Retina (tissue), 1 donor: ENCODE measurements at places on chromosomes 4 and X.
A peak's percentile ranks its signal among the peaks of the same experiment; 100 is the strongest.

DNA sequence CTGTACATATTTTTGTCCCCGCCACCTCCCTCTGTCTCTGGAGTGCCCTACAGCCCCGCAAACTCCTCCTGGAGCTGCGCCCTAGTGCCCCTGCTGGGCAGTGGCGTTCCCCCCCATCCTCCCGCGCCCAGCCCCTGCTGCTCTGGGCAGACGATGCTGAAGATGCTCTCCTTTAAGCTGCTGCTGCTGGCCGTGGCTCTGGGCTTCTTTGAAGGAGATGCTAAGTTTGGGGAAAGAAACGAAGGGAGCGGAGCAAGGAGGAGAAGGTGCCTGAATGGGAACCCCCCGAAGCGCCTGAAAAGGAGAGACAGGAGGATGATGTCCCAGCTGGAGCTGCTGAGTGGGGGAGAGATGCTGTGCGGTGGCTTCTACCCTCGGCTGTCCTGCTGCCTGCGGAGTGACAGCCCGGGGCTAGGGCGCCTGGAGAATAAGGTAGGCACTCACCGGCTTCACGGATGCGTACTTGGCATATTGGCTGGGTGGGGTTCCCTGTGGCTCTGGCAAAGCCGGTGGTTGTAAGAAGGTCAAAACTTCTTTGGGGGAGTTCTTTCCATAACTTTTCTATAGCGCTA lies 653 bp downstream of the HHIP start:
- DNase-seq: peak; percentile 87

DNA sequence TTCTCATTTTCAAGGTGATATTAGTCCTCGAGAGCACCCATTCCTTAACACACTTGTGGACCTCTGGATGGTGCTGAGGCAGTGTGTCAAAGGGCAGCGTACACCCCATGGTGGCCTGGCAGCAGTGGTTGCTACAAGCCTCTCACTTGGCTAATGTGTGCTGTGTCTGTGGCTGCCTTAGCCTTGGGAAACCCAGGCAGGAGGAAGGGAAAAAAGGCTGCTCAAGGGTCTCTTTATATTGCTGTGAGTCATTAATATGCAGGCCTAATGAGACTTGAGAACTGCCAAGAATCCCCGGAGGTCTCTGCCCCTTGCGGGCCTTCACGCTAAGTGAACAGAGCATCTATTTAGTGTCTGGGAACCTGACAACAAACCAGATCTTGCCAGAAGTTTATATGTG lies 7.0 kb downstream of the PCDH10 start:
- DNase-seq: peak; percentile 72

DNA sequence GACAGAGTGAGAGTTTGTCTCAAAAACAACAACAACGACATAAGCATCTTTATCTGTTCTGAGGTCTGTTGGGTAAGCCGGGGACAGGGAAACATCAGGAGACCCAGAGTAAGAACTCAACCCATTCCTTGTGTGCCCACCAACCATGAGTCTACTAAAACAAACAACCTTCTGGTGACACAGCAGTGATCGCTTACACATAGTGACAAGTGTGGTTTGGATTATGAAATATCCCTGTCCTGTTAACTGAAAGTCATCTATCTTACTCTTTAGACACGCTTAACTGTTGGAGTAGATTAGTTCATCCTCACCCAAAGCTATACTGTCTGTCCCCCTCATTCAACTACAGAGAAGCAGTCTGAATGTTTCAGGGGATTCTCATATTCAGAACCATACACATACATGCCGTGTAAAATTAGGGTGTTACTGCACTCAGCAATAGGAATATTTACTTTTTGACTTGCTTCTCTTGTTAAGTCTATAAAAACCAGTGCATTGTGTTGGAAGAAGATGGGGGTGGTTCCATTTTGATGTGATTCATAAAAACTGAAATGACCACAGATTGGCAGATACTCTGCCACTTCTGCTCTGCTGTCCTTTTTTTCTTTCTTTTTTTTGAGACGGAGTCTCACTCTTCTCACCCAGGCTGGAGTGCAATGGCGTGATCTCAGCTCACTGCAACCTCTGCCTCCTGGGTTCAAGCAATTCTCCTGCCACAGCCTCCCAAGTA lies 27.4 kb downstream of the PHKA2 start:
- no peak for DNase-seq

GRCh38 chr4:23728393-23728792 lies 161.5 kb downstream of the PPARGC1A start:
- no peak for DNase-seq

- no peak for DNase-seq
These were observed 381.0 kb upstream of the EMCN start for GRCh38 chr4:100898844-100899243.

GRCh38 chr4:135207531-135207930 lies 1005.9 kb upstream of the PABPC4L start:
- DNase-seq: no peak

- DNase-seq: no peak
These were observed 197.2 kb downstream of the GPM6A start for GRCh38 chr4:175614890-175615289.

DNA sequence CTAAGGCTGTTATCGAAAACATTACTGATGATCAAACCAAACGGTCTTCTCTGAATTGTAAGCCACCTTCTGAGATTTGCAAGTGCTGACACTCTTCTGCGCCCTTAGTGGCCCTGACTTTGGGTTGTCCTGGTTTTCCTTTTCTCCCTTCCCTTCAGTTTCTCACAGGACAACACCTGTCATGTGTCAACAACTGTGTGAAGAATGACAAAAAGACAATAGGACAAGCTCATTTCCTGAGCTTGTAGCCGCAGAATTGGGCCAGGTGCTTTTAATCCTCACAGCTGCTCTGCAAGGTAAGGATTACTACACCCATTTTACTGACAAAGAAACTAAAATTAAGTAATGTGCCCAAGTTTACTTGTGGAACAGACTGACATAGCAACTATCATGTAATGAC lies 44.9 kb upstream of the TXK start:
- no peak for DNase-seq

- no peak for DNase-seq
These were observed 69.1 kb downstream of the TMA16 start for GRCh38 chr4:163563592-163563991.

DNA sequence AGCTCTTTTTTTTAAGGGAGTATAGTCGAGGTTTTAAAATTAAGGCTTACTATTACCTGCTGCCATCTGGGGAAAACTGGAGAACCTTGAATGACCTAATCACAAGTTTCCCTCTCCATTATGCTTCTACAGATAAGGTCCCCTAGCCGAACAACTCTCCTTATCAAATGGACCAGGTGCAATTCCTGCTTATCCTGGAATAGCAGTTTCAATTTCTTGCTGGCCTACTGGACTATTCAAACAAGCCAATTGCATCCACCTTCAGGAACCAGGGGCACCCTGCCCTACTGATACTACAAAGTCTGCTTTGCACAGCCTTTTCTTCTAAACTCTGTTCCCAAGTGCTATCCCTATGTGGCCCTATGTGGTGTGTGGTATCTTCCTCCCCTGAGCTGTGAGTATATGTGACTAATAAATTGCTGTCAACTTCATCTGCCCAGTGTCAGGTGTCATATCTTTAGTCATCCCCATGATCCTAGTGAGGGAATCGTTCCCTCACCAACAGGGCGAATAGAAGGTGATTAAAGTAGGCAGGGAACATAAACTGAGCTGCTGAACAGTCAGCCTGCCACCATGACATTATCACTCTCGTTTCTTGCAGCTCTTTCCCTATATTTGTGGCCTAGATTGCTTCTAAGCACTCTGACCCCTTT lies 128.5 kb downstream of the ATG4A start:
- DNase-seq: no peak

- DNase-seq: no peak
These were observed 120.1 kb downstream of the GC start for GRCh38 chr4:71663780-71664179.

DNA sequence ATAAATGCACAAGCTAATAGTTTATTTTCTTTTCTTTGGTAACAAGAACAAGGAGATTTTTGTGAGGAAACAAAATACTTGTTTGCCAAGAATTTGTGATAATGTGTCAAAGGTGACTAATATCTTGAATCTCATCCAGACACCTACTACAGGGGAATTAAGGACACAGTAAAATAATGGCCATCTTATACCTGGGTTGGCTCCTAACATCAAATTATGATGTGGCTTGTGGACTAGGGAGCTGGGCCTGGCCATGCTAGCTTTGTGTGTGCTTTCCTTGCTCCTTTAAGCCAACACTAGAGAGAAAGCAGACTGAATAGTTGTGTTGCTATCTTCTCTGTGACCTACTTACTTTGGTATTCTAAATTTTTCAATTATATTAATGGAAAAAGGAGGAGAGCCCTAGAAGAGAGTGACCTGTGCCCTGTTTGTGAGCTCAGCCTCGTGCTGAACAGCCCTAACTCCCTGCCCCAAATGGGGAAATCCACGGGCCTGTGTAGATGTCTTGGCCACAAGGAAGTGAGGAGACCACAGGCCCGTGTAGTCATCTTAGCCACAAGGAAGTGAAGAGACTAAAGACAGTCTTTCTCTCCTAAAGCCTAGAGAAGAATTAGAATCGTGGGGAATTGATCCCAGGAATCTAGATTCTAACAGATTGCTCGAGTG lies 23.3 kb downstream of the ARHGAP24 start:
- DNase-seq: no peak

DNA sequence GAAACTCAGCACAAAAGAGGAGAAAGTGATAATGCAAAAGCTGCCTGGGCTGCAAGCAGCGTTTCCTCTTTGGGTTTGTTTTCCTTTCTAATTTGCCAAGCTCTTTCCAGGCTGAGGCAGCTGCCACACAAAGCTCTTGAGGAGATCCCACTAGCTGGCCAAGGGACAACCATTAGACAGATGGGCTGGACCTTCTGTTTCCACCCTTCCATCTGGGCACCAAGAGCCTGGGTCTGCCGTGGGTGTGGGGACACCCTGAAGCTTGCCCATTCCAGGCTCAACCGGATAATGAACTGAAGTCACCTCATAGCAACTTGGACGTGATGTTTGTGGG lies 194.6 kb upstream of the C1QTNF7 start:
- no peak for DNase-seq

GRCh38 chr4:105179539-105180401 lies 33.1 kb downstream of the TET2 start:
- no peak for DNase-seq

DNA sequence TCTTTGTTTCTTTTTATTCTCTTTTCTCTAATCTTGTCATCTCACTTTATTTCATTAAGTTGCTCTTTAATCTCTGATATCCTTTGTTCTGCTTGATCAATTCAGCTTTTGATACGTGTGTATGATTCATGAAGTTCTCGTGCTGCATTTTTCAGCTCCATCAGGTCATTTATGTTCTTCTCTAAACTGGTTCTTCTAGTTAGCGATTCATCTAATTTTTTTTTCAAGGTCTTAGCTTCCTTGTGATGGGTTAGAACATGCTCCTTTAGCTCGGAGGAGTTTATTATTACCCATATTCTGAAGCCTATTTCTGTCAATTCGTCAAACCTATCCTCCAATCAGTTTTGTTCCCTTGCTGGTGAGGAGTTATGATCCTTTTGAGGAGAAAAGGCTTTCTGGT lies 1045.0 kb upstream of the ADGRL3 start:
- no peak for DNase-seq

DNA sequence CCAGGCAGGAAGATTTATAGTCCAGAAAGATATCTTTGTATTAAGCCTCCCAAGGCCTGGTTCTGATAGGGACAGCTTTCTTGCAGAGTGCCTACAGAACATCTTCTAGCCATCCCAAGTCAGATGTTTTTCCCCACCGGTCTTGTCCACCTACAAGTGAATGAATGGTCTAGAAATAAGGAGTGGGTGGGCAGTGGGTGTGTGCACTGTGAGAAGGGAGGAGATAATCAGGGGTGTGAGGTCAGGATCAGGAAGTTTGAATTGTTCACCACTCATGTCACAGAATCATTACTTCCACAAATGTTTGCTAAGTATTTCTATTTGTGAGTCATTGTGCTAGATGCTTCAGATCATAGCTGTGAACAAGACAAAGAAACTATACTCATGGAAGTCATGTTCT lies 332.6 kb downstream of the NKX6-1 start:
- DNase-seq: no peak
